Activated B cell treated with CpG ODN at 0.5 μM for 24 hours (primary cell): ENCODE measurements at places on chromosomes 7 and 10.

GRCh38 chr10:62851442-62851841 lies 35.3 kb upstream of the EGR2 start:
- no peak overlapping the region for H3K4me3 ChIP-seq
- no peak for DNase-seq
- peaks cover 39% of the 10 kb centered on the region for H3K4me1 ChIP-seq
- no peak overlapping the region for H3K27ac ChIP-seq
- no peaks in the 10 kb centered on the region for H3K36me3 ChIP-seq

DNA sequence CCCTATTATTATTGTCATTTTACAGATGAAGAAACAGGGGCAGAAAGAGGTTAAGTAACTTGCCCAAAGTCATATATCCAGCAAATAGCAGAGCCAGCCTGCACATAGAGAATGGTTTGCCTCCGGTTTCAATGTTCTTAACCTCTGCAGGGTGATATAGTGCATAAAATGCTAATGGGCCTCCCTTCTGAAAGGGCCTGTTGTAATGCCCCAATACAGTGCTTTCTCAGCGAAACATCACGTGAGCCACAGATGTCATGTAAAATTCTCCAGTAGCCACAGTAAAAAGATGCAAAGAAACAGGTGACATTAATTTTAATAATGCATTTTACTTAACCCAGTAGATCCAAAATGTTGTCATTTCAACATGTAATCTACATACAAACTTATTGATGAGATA lies 38.1 kb downstream of the LRGUK start:
- no peak overlapping the region for H3K27ac ChIP-seq
- H3K4me1 ChIP-seq = no peaks in the 10 kb centered on the region
- DNase-seq = no peak
- no peak overlapping the region for H3K4me3 ChIP-seq
- H3K27me3 ChIP-seq = peaks cover 2% of the 10 kb centered on the region
- H3K36me3 ChIP-seq = no peaks in the 10 kb centered on the region

DNA sequence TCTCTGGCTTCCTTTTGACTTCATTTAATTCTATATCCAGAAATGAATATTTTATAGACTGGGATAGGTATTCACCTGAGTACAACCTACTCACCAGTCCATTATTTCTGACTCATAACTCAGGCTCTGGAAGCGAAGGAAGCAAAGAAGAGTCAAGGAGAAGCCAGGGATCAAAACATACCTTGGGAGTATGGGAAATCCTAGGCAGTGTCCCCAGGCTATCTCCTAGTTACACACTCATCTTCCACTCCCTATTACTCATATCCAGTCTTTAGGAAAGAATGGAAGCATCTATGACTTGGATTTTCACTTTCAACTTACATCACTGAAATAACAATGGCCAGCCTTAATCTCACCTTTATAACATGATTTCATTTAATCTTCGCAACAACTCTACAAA lies 40.9 kb upstream of the ELAPOR2 start:
- no peak overlapping the region for H3K4me3 ChIP-seq
- no peaks in the 10 kb centered on the region for H3K4me1 ChIP-seq
- H3K36me3 ChIP-seq = no peaks in the 10 kb centered on the region
- no peak overlapping the region for H3K27ac ChIP-seq

- DNase-seq = no peak
- no peak overlapping the region for H3K27ac ChIP-seq
- peaks cover 28% of the 10 kb centered on the region for H3K36me3 ChIP-seq
- H3K4me3 ChIP-seq = no peak overlapping the region
- no peaks in the 10 kb centered on the region for H3K27me3 ChIP-seq
- H3K4me1 ChIP-seq = no peaks in the 10 kb centered on the region
Measured at GRCh38 chr10:112790921-112791320, 159.1 kb upstream of the TCF7L2 start.

- DNase-seq = no peak
- no peaks in the 10 kb centered on the region for H3K36me3 ChIP-seq
- H3K4me3 ChIP-seq = no peak overlapping the region
- no peaks in the 10 kb centered on the region for H3K4me1 ChIP-seq
- H3K27me3 ChIP-seq = peaks cover 25% of the 10 kb centered on the region
Measured at GRCh38 chr10:71202314-71202713, 10.1 kb upstream of the UNC5B start.

DNA sequence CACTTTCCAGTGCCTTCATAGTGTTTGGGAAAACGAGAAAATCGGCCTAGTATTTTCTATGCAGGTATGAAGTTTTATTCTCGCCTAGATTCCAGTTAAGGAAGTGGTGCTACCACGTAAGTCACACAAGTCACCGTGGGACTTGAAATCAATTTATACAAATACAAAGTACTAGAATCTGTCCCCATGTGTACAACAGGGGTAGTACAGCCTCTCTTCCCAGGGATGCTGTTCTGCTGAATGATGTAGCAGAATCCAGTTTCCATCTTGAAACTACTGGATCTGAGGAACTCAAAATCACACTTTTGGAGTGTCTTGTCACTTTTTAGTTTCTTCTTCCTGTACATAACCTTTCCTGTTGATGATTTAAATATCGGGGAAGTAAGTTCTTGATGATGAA lies 129.4 kb downstream of the SFMBT2 start:
- DNase-seq = no peak
- H3K4me3 ChIP-seq = no peak overlapping the region
- no peaks in the 10 kb centered on the region for H3K27me3 ChIP-seq
- H3K27ac ChIP-seq = no peak overlapping the region
- H3K36me3 ChIP-seq = peaks cover 8% of the 10 kb centered on the region
- H3K4me1 ChIP-seq = peaks cover 4% of the 10 kb centered on the region

- H3K4me3 ChIP-seq = peak overlapping the region; percentile 79
- no peaks in the 10 kb centered on the region for H3K27me3 ChIP-seq
- peaks cover 75% of the 10 kb centered on the region for H3K4me1 ChIP-seq
- H3K27ac ChIP-seq = peak overlapping the region; percentile 81
Measured at GRCh38 chr7:33040803-33041516, 21.6 kb downstream of the NT5C3A start.

- H3K27me3 ChIP-seq = no peaks in the 10 kb centered on the region
- H3K36me3 ChIP-seq = no peaks in the 10 kb centered on the region
- H3K27ac ChIP-seq = no peak overlapping the region
- H3K4me3 ChIP-seq = no peak overlapping the region
- H3K4me1 ChIP-seq = no peaks in the 10 kb centered on the region
Measured at GRCh38 chr10:121108051-121108450, 256.9 kb downstream of the WDR11 start.

DNA sequence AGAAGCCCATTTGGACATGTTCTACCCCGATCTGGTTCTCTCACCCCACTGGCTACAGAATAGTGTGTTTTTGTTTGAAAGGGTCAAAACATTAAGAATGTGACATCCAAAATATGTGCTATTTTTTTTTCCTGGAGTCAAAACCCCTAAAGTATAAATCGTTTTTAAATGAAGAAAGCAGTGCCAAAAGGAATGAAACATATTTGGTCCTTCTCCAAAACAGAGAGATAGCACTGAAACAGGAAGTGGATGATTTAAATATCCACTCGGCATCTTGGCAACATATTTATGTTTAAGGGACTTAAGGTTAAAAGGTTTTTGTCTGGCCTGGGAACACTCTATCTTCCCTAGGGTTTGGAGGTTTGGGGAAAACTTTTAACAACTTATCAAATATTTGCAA lies 32.3 kb downstream of the CALD1 start:
- H3K27me3 ChIP-seq = peaks cover 4% of the 10 kb centered on the region
- no peak overlapping the region for H3K4me3 ChIP-seq
- H3K36me3 ChIP-seq = no peaks in the 10 kb centered on the region
- H3K27ac ChIP-seq = no peak overlapping the region

GRCh38 chr7:66950311-66950710 lies 29.3 kb downstream of the TMEM248 start:
- H3K4me1 ChIP-seq = peaks cover 11% of the 10 kb centered on the region
- DNase-seq = no peak
- peaks cover 69% of the 10 kb centered on the region for H3K36me3 ChIP-seq
- no peak overlapping the region for H3K4me3 ChIP-seq
